ENCODE measurements at places on chromosomes 13 and 19.

GRCh38 chr13:114067381-114067885, 65.0 kb downstream of the RASA3 start:
- peak; percentile 79 for DNase-seq

DNA sequence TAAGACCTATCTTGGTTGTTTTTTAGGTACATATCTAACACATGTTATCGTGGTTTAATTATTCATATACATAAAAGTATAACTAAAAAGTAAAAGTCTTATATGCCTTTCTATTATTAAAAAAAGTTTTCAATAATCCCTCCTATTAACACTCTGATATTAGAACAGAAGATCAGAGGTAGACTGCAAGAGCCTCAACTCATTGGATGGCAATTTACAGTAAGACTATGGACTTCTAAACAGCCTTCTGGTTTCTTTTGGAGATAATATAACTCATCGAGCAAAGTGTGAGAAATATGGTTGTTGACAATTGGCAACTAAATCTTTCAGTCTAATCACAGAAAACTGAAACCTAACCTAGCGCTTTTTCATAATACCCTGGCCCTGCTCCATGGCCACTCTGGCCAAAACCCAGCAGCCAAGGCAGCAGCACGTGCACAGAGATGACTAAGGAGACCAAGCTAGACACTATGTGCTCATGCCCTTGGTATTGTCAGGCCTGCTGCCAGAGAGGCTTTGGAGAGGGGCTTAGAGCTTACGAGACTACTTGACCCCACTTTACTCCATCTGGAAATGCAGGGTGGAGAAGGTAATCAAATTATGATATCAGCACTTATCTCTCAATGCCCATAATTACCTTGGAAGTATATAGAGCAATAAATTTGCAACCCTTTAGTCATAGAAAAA, 40.6 kb upstream of the EEF1AKMT1 start:
- DNase-seq = peak; percentile 97

DNA sequence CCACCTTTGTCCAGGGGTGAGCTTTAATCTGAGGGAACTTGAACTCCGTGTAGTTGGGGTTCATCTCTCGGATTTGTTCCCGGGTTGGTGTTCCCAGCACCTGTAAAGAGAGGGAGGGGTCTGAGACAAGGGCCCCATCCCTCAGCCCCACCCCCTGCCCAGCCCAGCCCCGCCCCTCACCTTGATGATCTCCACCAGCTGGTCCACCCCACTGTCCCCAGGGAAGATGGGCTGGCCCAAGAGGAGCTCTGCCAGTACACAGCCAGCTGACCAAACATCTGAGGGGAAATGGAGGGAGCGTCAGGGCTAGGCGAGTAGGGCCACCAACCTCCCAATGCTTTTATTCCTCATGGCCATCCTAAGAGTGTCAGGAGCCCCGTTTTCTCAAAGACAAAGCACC, 9.3 kb downstream of the GSK3A start:
- DNase-seq = no peak

DNA sequence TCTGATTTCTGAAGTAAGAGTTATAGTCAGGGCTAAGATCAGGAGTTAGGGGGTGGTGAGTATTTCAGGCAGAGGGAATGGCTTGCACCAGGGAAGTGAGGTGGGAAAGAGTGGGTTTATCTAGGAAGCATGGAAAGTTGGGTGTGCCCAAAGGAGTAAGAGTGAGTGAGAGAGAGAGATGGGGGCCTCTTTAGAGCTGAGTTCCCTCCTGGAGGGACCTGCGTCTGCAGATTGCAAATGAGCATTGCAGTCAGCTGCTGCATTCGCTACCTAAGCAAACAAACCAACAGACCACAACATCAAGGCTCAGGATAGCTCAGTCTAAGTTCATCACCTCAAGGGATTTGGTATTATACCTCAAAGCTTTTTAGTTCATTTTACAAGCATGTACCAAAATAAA, 405.8 kb downstream of the FGF9 start:
- no peak for DNase-seq

DNA sequence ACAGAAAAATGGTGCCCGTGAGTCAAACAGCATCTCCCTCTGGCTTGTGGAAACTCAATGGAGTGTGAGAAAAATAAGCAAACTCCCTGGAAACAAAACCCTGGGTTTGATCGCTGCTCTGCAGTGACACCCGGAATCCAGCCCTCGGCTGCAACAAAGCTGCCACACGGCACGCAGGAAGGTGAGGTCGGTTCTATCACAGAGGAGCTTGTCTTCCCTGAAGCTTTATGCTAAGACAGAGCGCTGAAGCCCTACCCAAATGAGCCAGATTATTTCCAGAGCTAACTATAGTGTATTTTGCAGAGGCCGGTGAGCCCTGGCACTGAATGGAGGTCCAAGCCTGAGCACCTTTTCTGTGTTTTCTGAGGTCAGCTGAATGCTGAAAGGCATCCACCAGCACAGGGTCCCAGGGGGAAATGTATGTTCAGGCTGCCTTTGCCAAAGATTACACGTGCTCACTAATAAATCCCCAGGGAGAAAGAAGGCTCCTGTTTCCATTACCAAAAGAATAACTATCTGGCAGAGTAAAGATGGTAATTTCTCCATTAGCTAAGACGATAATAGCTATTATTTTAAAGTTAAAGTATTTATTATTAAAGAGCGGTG, 77.8 kb downstream of the TSHZ3 start:
- no peak for DNase-seq

DNA sequence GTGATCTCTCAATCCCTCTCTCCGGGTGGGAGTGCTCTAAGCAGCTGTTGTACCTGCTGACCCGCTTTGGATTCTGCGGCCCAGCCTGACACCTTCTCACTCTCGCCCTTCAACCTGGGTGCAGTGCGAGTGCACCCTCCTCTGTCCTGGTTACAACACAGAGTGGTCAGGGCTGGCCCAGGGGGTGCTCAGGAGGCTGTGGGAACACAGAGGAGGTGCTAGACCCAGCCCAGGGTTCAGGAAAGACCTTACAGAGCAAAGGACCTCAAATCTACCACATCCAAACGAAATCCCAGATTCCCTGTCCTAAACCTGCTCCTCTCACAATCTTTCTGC, 23.7 kb downstream of the ZNF175 start:
- DNase-seq = no peak

- DNase-seq = no peak
Measured at GRCh38 chr19:16206046-16206605, 8.4 kb downstream of the AP1M1 start.

- DNase-seq = no peak
Measured at GRCh38 chr13:51873117-51873798, 11.5 kb downstream of the CCDC70 start.

- DNase-seq = no peak
Measured at GRCh38 chr13:25604106-25604505, 232.3 kb downstream of the ATP8A2 start.

DNA sequence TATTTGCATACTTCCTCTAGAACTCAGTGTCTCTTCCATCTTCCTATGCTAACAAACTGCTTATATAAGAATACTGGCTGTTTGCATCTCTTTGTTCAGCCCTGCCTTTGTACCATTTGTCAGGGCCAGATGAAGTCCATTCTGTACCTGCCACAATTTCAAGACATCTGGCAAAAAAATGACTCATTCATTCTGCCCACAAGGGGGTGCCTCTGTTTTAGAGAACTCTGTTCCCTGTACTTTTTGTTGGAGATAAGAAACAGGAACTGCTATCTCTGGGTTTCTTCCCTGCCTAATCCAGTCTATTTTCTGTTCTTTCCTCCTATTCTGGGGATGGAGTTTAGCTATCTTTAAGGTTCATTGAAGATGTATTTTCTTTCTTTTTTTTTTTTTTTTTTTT, 23.0 kb downstream of the ZNF568 start:
- DNase-seq = no peak

- DNase-seq = no peak
Measured at GRCh38 chr19:1523412-1524286, at the start of gene PLK5. Gene PLK5, plus strand, starts transcription at chr19:1524077. Its CDS starts 2,920 bp downstream, at chr19:1526997.

DNA sequence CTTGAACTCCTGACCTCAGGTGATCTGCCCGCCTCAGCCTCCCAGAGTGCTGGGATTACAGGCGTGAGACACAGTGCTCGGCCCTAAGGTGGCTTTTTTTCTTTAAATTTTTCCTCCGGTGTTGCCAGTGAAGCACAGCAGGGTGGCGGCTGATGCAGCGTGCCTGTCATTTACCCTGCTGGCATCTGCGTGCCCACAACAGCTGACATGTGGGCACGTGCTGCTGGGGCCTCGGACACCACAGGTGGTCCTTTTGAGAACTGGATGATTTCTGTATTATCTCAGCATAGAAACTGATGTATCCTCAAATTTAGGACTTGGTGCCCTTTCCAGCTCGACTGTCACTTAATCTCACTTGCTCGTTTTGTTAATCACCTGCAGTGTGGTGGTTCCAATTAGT, 31.2 kb upstream of the TEX29 start:
- DNase-seq = no peak

- no peak for DNase-seq
Measured at GRCh38 chr13:35191883-35192282, 249.8 kb downstream of the NBEA start.

DNA sequence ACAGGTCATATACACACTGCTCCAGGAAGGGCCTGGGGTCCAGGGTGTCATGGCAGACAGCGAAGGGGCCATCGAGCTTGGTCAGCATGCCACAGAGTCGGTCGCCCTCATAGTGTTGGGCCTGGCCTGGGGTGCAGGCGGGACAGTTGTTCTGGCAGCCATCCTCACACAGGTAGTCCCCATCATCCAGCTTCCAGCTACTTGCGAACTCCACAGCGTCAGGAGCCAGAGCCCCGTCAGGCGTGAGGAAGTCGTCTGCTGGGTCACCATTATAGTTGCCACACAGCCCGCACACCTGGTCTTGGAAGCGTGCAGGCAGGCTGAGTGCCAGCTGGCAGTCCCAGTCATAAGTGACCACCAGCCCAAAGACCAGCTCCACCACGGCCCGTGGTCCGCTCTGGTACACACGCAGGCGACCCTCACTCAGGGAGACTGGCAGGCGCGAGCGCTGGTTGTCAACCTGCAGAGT, 16.2 kb downstream of the FCGBP start:
- no peak for DNase-seq

GRCh38 chr19:8129061-8129618, 20.3 kb downstream of the FBN3 start:
- DNase-seq = no peak

- DNase-seq = no peak
Measured at GRCh38 chr19:48887861-48888612, 10.5 kb downstream of the TULP2 start.

GRCh38 chr19:17873786-17874757, 2.3 kb downstream of the SLC5A5 start:
- DNase-seq = peak; percentile 22

DNA sequence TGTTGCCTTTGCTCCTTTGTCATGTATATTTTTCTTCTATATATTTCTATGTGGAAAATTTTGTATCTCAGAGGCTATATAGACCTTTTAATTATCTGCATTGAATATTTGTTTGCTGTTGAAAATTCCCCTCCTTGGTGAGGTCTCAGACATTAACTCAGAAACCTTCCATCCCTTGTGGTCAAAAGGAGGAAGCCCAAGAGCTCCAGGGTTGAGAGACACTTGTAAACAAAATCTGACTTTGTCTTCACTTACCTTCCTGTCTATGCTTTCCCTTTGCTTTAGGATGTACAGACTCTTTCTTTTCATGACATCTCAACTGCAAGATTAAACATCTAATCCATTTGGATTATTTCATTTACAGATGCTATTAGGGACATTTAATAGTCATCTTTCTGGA, 157.5 kb downstream of the PCDH20 start:
- DNase-seq = no peak

GRCh38 chr13:32136061-32136460, 104.5 kb downstream of the FRY start:
- peak; percentile 1 for DNase-seq

DNA sequence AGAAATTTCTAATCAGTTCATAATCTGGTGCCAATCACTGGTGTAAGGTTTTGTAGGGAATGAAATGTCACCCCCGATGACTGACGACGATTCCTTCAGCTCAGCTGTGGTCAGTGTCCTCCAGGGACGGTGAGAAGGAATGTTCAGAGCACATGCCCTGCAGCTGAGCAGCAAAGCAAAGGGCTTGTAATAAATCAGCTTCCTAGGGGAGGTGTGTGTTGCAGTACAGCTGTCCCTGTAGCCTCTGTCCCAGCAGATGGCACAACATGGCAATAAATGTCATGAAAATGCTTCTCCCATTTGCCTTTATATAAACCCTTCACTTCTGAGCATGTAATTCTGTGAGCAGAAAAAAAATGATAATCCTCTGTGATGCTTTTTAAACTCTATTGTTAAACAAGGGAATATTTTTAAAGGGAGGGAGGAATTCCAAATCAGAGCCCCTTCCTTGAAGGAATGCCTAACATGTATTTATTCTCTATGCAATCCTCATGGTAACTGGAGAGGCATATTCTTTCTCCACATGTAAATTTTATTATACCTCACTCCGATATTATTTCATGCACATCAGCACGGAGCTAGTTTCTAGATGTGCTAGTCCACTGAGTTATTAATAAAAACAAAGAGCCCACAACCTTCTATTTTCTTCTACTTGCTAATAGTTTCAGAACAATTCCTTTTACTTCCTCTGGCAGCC, 102.5 kb downstream of the FAM216B start:
- peak; percentile 91 for DNase-seq

GRCh38 chr19:50190439-50190891, 13.0 kb upstream of the MYH14 start:
- no peak for DNase-seq

DNA sequence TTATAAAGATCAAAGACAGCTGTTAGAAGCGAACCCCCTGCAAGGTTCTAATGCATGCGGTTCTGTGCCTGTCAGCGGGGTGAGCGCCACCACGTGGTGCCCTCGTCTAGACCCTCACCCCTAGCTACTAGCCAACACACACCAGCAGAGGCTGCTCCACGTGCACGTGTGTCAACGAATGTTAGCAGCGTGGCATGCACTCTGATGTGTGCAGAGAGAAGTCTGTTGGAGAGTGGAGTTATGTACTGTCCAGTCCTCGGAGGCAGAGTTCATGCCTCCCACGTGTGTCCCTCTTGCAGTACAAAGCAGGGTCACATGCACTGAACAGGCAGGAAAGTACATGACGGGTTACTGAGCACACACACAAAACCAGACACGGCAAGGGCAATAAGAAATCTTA, 75.0 kb upstream of the SLC15A1 start:
- no peak for DNase-seq

DNA sequence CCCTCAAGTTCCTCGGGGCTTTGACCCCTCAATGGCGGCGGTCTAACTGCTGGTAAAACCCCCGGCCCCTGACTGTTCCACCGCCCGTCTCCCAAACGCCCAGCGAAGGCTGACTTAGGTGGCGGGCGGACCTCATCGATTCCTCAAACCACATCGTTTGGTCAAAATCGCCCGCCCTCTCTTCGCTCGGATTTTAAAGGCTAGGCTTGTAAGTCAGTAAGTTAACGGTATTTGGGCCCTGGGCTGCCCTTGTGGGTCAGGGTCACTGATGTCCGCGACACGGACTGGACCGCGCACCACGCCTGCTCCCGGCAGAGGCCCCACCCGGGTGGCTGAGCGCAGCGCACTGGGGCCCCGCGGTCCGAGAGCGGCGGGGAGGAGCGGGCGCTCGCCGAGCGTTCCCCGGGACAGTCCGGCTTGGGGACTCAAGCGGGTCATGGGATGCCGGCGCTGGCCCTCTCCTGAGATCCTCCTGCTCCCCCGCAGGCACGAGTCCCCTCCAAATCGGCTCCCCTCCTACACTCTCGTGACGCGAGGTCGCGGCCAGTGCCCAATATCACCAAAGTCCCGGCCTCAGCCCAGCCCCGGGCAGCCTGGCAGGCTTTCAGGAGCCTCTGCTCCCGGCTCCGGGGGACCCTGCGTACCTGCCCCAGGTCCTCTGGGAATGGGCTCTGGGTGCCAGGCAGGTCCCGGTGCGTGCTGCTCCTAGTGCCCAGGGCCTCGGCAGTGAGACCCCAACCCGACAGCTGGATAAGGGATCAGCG, 1.0 kb downstream of the FLT1 start:
- peak; percentile 23 for DNase-seq
